ENCODE measurements at places on chromosomes 13 and 19. TPM values are rescaled to one million over a fixed set of nuclear protein-coding genes. Genes with fewer than 3 reads are reported as not detected.

GRCh38 chr19:34325981-34326787 lies 38.8 kb upstream of the GPI start:
- no peak for DNase-seq

The NTN5 gene
- polyA plus RNA-seq, result 0.66 TPM

The PRODH2 gene
- polyA plus RNA-seq, result 0.16 TPM

DNA sequence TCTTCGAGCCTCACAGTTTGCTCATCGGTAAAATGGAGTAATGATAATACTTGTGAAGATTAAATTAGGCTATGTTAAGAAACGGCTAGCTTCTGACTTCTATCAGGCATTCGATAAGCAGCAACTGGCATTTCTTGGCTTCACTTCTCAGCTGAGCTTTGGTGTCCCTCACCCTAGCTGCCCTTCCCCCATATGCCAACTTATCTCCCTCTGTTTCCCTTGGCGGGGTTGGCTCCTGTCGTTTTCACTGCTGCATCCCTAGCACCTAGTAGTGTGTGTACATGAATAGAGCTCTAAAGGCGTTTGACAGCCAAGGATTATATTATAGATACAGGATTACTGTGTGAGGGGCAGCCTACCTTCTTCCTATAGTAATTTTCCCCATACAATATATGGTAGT lies 97.5 kb downstream of the TNFSF11 start:
- DNase-seq, result no peak

DNA sequence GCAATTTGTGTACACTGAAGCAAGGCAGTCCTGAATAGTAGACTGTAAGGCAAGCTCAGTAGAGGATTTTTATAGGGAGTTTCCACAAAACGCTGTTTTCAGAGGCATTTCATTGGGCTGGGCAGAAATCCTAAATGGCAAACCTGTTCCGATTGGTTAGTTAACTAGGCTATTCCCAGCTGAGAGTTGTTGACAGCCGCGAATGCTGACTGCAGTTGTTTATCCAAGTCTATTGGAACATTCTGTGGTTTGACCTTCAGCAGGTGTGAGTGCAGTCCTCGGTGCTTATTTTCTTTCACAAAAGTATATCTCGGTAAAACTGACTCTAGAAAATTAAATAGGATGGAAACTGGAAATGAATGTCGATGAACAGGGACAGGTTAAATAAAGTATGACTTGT lies 45.4 kb downstream of the TPT1 start:
- no peak for DNase-seq

GRCh38 chr13:76556627-76557026 lies 329.6 kb downstream of the KCTD12 start:
- DNase-seq, result no peak

DNA sequence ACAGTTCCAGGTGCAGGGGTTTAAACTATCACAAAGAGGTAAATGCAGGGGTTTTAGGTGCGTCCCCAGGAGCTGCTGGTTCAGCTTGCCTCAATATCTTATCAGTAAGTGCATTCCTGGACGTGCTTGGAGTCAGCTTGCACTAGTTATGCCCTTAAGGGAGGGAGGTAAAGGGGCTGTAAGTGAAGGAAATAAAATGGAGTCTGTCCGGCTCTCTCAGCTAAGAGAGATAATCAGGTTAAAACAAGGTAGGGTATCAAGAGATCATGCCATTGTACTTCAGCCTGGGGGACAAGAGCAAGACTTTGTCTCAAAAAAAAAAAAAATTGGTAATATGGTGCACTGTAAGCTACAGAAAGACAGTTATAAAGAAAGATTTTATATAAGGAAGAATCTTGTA lies 69.7 kb downstream of the ZNF100 start:
- DNase-seq, result no peak

DNA sequence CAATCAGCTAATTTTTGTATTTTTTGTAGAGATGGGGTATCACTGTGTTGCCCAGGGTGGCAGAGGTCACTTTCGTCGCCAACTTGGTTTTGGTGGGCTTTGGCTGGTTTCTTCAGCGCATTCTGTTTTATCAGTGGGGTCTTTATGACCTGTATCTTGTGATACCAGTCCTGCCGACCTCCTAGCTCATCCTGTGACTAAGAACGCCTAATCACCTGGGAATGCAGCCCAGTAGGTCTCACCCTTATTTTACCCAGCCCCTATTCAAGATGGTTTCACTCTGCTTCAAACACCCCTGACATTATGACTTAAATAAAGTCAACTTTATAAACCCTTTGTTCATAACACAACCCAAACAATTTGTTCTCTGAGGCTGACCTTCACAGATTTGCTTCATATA lies 3.0 kb upstream of the ZNF878 start:
- no peak for DNase-seq

The RPS28 gene
- polyA plus RNA-seq, result 565 TPM

The NR2F6 gene
- 29.5 TPM for polyA plus RNA-seq

DNA sequence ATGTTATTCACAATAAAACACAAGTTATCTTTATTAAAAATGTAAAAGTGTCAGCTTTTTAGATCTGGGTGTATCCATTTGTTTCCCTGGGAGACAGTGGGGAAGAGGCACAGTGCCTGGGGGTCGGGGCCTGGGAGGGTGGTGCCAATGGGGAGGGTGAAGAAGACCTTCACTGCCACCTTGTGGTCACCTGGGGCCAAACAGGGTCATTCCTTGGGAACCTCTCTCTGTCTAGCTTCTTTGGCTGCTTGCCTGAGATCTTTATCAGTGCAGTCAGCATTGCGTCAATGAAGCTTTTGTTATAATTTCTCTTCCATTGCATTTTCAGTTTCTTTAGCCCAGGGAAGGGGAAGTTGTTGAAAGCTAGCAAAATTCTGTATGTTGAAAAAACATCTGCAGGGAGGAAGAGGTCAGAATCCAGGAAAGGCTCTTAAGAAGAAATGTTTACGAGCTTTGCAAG lies 39.1 kb downstream of the PCDH8 start:
- DNase-seq, result no peak

The RDH8 gene
- not detected for polyA plus RNA-seq

DNA sequence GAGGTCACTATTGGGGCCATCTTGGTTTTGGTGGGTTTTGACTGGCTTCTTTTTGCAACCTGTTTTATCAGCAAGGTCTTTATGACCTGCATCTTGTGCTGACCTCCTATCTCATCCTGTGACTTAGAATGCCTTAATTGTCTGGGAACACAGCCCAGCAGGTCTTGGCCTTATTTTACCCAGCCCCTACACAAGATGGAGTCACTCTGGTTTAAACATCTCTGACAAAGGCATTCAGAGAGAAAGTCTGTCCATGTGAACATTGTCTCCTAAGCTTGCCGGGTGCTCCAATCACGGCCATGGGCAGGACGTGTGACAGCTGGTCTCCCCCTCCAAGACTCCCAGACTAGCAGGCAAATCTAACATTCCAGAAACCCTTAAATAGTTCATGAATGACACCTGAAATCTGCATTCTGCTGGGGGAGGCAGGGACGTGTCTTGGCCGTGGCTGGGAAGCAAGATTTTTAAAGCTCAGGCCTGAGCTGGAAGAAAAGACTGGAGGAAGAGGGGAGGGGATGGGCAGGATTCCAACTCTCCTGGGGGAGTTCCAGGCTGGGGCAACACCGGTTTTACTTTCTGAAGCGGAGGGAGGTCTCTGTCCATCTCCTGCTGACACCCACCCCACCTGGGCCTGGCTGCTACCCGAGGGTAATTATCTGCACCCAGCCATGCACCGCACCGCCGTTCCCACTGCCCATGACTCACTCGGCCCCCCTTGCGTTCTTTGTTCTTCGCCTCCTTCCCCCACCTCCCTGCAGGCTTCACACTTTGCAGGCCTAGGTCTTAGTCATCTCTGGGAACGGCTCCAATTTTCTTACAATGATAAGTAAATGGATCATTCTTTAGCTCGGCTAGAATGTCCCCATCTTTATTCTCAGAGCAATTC lies 11.6 kb upstream of the OR1M1 start:
- DNase-seq, result peak; percentile 31

The REX1BD gene
- polyA plus RNA-seq, result 24.4 TPM

The MBD3L2 gene
- not detected for polyA plus RNA-seq

DNA sequence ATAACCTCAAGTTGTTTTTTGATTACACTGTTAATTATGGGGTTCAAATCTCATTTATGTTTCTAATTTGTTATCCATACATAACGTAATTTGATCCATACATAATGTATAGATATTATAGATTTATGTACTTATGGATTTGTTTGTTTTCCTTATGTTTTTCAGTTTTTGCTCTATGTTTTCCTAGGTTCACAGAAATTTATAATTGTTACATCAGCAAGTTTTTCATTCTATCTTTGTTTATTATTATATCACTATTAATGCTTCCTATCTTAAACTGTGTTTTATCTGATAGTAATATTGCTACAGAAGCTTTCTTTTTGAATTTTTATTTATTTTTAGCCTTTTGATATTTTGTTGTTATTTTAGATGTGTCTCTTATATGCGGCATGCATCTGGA lies 194.3 kb upstream of the SOX21 start:
- no peak for DNase-seq

The GZMM gene
- polyA plus RNA-seq, result 0.70 TPM

The ITGBL1 gene
- polyA plus RNA-seq, result 0.24 TPM

The ZNF534 gene
- polyA plus RNA-seq, result 0.36 TPM

GRCh38 chr19:7846155-7846646 lies 16.2 kb downstream of the EVI5L start:
- no peak for DNase-seq

The DIAPH3 gene
- 7.6 TPM for polyA plus RNA-seq

The DPY19L3 gene
- polyA plus RNA-seq, result 69.6 TPM

All from left lung (tissue), 14 donors.